Frontal cortex (tissue), 4 donors: ENCODE measurements at places on chromosomes 3 and 15.
A peak's percentile ranks its signal among the peaks of the same experiment; 100 is the strongest.

- no peak for DNase-seq
Observed at GRCh38 chr3:58603606-58604005, 26.4 kb upstream of the FAM107A start.

GRCh38 chr3:183553334-183554026, 2.0 kb downstream of the KLHL6 start:
- DNase-seq = no peak

- DNase-seq = no peak
Observed at GRCh38 chr15:60081976-60082375, 77.9 kb downstream of the FOXB1 start.

- DNase-seq = no peak
Observed at GRCh38 chr3:190169243-190169642, 48.5 kb upstream of the P3H2 start.

DNA sequence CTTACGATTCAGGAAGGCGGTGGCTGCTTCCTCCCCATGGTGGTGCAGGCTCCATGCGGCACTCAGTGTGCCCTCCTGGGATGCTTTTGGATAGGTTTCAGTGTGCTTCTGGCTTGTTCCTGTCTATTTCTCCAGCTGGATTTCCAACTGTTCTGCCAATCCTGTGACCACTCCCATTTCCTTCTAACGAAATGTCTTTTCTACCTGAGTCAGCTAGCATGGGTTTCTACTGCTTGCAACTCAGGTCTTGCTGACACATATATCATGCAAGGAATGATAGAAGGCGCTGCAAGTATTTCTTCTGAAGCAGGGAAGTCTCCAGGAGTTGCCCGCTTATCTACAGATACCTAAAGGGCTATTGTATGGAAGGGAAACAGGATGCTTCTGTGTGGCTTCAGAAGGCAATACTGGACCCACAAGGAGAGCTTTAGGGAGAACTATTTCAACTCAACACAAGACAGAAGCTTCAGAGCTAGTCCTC, 244.4 kb downstream of the OPA1 start:
- no peak for DNase-seq

DNA sequence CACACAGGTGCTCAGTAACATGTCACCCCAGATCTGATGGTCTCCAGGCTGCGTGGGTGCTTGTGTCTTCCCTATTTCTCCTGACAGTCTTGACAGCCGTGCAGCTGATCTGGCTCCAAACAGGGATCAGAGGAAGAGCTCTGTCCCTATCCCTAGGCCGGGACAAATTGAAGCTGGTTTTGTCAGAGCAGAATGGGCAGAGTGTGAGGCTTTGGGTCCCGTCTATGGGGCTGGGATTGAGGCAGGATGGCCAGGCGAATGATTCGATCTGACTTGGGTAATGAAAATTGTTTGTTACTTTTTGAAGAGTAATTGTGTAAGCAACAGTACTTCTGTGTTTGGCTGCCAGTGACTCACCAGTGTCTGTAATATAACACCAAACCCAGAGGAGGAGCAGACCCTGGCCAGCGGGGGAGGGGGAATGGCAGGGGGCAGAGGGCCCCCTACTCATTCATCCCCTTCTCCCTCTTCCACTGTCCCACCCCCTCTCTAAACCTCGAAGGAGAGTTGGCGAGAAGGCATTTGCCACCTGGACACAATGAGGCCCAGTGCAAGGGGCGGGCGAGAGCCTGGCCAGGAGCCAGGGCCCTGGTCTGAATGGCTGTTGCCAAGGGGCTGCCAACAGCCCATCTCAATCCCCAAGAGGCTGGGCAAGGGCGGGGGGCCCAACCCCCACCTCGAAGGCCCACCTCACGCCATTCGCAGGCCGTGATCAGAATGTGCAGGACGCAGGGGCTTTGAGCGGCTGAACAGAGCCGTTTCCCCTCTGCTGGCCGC, 4.9 kb upstream of the MAGEF1 start:
- peak; percentile 49 for DNase-seq

DNA sequence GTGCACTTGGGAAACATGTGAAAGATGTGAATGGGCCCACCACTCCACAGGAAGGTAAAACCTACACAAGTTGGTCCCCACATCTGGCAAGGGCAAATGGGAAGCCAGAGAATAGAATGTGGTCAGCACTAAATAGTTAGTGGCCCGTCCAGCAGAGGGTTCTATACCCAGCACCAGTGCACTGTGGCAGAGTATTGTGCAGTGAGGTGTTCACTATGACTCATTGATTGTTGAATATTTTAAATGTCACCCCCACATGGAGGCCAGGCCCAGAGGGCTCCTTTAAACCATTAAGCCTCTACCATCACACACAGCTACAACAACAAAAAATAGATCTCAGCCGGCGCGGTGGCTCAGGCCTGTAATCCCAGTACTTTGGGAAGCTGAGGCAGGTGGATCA, 11.7 kb downstream of the FRMD5 start:
- no peak for DNase-seq

GRCh38 chr3:182979674-182980191, 605 bp downstream of the DCUN1D1 start:
- peak; percentile 29 for DNase-seq

DNA sequence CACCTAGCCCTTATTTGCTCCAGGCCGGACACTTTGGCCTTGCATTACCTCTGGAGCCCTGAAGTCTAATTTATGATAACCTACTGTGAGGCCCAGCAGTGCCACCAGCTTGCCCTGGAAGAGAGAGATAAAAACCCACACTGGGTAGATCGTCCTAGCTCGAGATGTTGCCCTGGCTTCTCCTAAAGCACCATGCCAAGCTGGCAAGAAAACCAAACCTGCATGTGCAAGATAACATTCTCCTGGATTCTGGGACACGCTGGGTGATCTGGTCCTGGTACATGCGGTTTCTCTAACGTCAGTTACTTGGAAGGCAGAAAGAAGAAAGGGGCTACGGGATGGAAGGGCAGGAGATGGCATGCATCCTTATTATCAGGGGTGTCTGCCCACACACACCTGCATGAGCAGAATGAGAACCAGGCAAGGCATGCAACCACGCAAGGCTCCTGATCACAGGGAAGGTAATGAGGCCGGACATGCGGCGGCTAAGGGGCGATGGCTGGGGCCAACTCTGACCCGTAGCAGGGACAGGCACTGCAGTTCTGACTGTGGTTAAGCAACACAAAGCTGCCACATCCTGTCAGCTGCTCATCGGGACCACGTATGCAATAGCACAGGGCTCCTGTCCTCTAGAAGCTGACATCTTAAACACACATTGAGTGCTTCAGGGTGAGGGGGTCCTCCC, 73.0 kb downstream of the OXNAD1 start:
- DNase-seq = no peak

- no peak for DNase-seq
Observed at GRCh38 chr3:67635257-67635656, 19.2 kb downstream of the SUCLG2 start.

- no peak for DNase-seq
Observed at GRCh38 chr3:150359381-150359780, 48.7 kb upstream of the TSC22D2 start.

- DNase-seq = no peak
Observed at GRCh38 chr15:68353421-68354135, 76.0 kb downstream of the FEM1B start.

DNA sequence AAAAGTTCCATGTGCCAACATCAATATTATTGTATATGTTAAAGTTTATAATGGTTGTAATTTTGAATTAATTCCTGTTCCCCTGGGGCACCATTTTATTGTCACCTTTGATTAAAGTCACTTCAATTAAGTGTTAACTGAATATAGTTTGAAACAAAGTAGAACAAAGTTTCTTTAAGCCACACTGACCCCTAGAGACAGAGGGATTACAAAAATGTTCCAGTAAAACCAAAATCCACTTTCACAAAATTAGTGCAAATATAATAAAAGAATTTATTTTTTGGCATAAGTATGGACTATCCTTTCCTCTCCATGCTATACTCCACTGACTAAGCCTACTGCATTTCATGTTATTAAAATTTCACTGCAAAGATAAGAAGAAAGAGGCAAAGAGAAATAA, 123.9 kb downstream of the ZMAT3 start:
- DNase-seq = no peak

GRCh38 chr3:165404357-165405027, 208.3 kb upstream of the SLITRK3 start:
- DNase-seq = no peak

- no peak for DNase-seq
Observed at GRCh38 chr15:45150481-45150880, 20.7 kb downstream of the DUOX1 start.

GRCh38 chr3:15040844-15041243, 24.3 kb downstream of the MRPS25 start:
- DNase-seq = no peak

DNA sequence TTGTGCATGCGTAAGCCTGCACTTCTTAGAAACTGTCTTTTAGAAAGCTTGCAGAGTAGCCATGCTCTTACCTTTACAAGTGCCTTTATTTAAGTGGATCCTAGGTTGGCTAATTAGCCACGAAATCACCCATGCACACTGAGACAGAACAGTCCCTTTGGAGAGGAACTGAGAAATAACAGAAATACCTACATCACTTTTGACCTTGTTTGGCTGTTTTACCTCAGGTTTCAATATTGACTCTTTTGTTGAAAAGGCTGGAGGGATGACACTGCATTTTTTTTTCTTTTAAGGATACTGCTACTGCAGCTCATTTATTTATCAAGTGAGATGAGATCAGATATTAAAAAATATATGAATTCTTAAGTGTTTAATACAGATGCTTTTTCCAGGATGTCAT, 155.6 kb upstream of the GOLIM4 start:
- no peak for DNase-seq

DNA sequence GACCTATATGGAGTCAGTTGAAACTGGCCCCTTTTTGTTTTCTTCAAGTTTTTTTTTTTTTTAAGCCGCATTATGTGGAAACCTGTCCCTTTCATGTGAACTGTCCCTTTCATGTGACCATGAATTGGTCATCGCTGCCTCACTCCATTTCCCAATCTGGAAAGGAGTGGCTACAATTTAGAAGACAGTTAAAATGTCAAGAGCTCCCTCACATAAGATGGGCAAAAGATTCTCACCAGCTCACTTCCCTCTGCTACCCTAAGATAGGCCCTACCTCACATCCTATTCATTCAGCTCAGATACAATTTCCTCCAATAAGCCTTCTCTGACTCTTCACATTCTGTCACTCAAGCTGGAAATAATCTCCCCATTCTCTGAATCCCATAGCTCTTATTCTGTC, 111.3 kb upstream of the BCL6 start:
- no peak for DNase-seq

DNA sequence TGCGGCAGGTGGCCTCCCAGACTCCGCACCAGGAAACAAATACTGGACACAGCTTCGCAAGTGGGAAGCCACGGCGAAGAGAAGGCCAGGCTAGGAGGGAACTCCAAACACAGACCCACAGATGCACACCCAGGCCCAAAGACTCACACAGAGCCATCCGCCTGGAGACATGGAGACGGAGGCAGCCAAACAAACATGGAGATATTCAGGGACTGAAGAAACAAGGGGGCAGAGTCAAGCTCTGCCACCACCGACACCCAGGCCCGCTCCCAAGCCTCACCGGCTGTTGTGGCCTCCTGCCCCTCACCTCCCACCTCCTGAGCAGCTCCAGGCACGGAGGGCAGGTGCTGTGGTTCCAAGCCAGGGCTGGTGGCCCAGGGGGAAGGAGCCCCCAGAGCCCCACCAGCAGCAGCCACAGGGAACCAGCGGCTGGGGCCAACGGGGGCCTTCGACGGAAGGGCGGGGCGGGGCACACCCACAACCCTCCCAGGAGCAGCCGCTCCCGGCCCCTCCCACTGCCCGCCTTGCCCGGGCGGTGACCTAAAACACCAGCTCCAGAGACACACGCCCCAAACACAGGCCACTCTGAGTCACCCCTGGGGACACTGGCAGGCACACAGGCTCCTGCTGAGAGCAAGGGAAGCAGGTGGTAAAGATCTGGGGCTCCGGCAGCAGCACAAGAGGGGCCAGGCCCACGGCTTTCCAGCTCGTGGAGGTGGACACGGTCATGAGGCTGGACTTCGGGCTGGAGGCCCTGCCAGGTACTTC, 31.9 kb downstream of the TNK2 start:
- DNase-seq = no peak

DNA sequence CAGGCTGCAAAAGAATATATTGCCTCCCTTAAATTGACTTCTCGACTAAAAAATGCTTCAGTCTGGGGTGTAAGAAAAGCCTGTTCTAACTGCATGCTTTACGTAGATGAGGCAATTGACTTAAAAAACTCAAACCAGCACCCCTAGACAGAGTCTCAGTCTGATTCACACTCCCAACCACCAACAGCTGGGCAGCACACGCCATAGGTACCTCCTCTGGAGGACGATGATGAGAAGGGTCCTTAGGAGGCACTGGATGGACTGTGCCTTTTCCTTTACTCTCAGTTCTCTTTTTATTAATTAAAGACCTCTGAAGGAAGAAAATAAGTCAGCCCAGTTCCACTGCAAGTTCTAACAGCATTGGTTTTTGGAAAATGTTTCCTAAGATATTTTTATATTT, 175.0 kb downstream of the PDZRN3 start:
- DNase-seq = no peak

DNA sequence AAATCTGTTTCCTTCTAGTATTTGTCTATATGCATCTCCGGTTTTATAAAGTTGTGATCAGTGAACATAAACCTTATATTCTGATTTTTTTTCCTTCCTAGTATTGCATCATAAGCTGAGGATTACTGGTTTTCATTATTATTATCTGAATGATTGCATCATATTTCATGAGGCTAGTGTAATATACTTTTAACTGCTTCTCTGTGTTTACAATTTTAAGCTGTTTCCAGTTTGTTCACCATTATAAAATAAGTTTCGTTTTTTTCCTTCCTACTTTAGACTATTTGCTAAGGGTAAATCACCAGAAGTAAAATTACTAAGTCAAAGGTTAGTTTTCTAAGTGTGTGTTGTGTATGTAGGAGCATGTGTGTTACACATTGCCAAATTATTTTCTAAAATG, 20.2 kb downstream of the SEMA6D start:
- no peak for DNase-seq

GRCh38 chr3:125083776-125084175, 28.0 kb upstream of the HEG1 start:
- no peak for DNase-seq

- DNase-seq = no peak
Observed at GRCh38 chr3:132285620-132285945, 31.6 kb upstream of the ACP3 start.

- DNase-seq = no peak
Observed at GRCh38 chr3:145754605-145755289, 406.2 kb downstream of the PLOD2 start.

DNA sequence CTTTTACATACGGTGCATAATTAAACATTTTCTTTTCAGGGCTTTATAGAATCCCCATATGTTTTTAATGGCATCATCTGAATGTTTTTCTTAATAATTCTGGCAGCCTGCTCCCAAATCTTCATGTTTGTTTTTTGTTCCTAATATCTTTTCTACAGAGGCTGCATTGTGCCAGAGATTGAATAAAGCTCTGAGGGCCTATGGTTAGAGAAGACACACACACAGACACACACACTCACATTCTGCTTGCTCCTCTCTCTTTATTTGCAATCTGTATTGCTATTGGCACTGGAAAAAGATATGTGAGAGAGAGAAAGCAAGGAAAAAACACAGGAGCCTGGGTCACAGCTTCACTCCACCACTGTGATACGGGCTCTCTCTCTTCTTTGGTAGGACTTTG, 136.0 kb downstream of the MECOM start:
- no peak for DNase-seq
